ENCODE measurements at places on chromosomes 7 and 10. TPM values are rescaled to one million over a fixed set of nuclear protein-coding genes. Genes with fewer than 3 reads are reported as not detected.

Gene OR2A7
- total RNA-seq: 7.4 TPM

Gene NPFFR1
- total RNA-seq: not detected

Gene ZNF239
- 3.2 TPM for total RNA-seq

Gene LRRC18
- total RNA-seq: not detected

DNA sequence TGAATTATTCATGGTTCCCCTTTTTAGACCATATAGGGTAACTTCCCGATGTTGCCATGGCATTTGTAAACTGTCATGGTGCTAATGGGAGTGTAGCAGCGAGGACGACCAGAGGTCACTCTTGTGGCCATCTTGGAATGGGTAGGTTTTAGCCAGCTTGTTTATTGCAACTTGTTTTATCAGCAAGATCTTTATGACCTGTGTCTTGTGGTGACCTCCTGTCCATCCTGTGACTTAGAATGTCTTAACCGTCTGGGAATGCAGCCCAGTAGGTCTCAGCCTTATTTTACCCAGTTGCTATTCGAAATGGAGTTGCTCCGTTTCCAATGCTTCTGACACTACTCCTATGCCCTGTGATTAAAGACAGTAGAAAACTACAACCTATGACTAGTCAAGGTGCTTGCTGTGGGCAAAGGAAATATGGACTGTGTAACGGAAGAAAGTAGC is 18.8 kb upstream of the PAXIP1 start:
- no peak overlapping the region for H3K4me3 ChIP-seq
- H3K27ac ChIP-seq: no peak overlapping the region
- no peaks in the 10 kb centered on the region for H3K36me3 ChIP-seq

GRCh38 chr10:46298477-46299285 is 11.9 kb downstream of the ANTXRL start:
- no peaks in the 10 kb centered on the region for H3K36me3 ChIP-seq

- no peak for DNase-seq
- no peak overlapping the region for H3K4me3 ChIP-seq
- no peak overlapping the region for H3K27ac ChIP-seq
- no peaks in the 10 kb centered on the region for H3K36me3 ChIP-seq
- H3K27me3 ChIP-seq: no peaks in the 10 kb centered on the region
Measured at GRCh38 chr7:74121401-74122249, 38.0 kb downstream of the LIMK1 start.

- no peaks in the 10 kb centered on the region for H3K27me3 ChIP-seq
Measured at GRCh38 chr7:30770845-30771173, 408 bp upstream of the MINDY4 start.

DNA sequence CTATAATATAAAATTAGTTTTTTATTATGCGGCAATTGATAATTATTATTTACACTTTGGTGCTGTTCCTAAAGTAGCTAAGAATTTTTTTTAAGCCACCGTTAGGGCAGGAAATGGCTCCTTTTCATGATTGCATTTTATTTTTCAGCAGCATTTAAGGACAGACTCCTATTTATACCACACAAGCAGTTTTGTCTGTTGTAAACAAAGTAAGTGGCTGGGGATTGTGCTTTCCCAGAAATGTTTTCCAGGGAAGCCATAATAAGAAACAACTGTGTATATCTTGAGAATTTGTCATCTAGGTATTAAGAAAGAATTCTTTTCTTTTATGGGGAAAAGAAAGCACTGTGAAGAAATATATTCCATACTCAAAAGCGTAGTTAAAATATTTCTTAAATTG is 232.0 kb downstream of the VTI1A start:
- no peak for DNase-seq
- no peaks in the 10 kb centered on the region for H3K36me3 ChIP-seq
- no peaks in the 10 kb centered on the region for H3K4me1 ChIP-seq
- no peaks in the 10 kb centered on the region for H3K27me3 ChIP-seq
- H3K27ac ChIP-seq: no peak overlapping the region

DNA sequence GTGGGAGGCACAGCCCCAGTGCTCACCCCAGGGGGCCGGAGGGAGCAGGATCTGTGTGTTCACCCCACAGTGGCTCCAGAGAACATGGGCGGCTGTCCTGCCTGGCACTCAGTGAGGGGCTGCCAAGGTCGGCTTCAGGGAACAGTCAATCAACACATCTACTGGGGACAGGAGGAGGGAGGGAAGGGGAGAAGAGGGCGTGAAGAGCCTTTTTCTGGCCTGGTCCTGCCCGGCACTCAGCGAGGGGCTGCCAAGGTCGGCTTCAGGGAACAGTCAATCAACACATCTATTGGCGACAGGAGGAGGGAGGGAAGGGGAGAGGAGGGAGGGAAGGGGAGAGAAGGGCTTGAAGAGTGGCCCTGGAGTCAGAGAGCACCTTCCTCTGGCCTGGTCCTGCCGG is 184.9 kb downstream of the ADARB2 start:
- no peaks in the 10 kb centered on the region for H3K27me3 ChIP-seq
- no peak overlapping the region for H3K27ac ChIP-seq
- H3K36me3 ChIP-seq: no peaks in the 10 kb centered on the region
- H3K4me3 ChIP-seq: no peak overlapping the region
- H3K4me1 ChIP-seq: no peaks in the 10 kb centered on the region

Gene CALU
- total RNA-seq: 65.3 TPM

- H3K4me1 ChIP-seq: no peaks in the 10 kb centered on the region
- no peaks in the 10 kb centered on the region for H3K36me3 ChIP-seq
- no peak for DNase-seq
- no peak overlapping the region for H3K4me3 ChIP-seq
- H3K27ac ChIP-seq: no peak overlapping the region
Measured at GRCh38 chr7:23261843-23262452, 15.4 kb downstream of the GPNMB start.

DNA sequence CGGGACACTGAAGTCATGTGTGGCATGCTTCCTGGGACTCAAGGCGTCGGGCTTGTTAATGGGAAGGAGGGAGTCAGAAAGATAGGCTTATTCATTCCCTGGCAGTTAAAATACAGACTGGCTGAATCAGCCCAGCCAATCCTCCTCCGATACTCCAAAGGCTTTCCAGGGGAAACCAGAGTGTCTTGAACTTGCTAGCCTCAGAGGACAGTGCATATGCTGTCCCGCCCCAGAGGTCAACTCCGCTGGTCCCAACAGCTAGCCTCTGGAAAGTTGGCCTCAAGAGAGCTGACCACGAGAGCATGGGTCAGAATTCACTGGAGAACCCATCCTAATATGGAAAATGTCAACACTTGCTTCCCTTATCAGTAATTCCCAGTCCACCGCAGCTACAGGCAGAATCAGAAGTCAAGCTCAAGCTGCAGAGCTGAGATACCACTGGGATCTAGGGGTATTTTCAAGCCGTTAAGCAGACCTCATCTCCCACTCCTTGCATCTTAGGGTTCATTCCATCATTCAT is 43.0 kb downstream of the ELMO1 start:
- peaks cover 19% of the 10 kb centered on the region for H3K4me1 ChIP-seq
- no peak for DNase-seq
- no peak overlapping the region for H3K27ac ChIP-seq
- H3K4me3 ChIP-seq: no peak overlapping the region

- H3K27ac ChIP-seq: no peak overlapping the region
- H3K4me1 ChIP-seq: no peaks in the 10 kb centered on the region
- H3K36me3 ChIP-seq: no peaks in the 10 kb centered on the region
Measured at GRCh38 chr10:66519616-66520015, 406.2 kb upstream of the LRRTM3 start.

Gene PNLIP
- total RNA-seq: not detected

DNA sequence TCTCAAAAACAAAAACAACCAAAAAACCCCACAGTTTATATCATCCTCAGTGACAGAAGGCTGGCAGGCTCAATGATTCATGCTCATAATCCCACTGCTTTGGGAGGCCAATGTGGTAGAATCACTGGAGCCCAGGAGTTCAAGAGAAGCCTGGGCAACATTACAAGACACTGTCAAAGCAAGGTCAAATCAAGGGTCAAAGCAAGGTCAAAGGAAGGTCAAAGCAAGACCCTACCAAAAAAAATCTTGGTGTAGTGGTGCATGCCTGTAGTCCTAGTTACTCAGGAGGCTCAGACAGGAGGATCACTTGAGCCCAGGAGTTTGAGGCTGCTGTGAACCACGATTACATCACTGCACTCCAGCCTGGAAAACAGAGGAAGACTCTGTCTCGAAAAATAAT is 14.2 kb upstream of the NPC1L1 start:
- no peak overlapping the region for H3K4me3 ChIP-seq
- no peak overlapping the region for H3K27ac ChIP-seq
- H3K27me3 ChIP-seq: no peaks in the 10 kb centered on the region
- H3K36me3 ChIP-seq: no peaks in the 10 kb centered on the region
- DNase-seq: no peak

- H3K4me3 ChIP-seq: peak overlapping the region; percentile 32
- no peaks in the 10 kb centered on the region for H3K27me3 ChIP-seq
- H3K4me1 ChIP-seq: peaks cover 9% of the 10 kb centered on the region
- H3K36me3 ChIP-seq: no peaks in the 10 kb centered on the region
Measured at GRCh38 chr10:113126229-113127201, 176.5 kb downstream of the TCF7L2 start.

Data from vagina (tissue), 2 donors.